Sigmoid colon (tissue), 7 donors: ENCODE measurements at places on chromosomes 7 and 10. TPM values are rescaled to one million over a fixed set of nuclear protein-coding genes. Genes with fewer than 3 reads are reported as not detected.

GRCh38 chr7:128878226-128879105, 15.8 kb downstream of the ATP6V1F start:
- peak; percentile 39 for DNase-seq
- no peaks in the 10 kb centered on the region for H3K27me3 ChIP-seq
- H3K27ac ChIP-seq: no peak overlapping the region

DNA sequence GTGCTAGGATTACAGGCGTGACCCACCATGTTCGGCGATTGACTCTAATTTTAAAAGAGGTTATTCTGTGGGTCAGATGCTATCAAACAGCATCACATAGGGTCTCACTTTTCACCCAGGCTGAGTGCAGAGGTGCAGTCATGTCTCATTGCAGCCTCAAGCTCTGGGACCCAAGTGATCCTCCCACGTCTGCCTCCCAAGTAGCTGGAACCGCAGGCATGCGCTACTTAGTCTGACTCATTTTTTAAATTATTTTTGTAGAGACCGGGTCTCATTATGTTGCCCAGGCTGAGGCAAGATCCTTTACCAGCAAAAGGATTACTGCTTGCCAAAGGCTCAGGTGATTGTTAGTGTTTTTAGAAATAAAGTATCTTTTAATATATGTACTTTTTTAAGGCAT, 42.9 kb upstream of the STOX1 start:
- H3K27me3 ChIP-seq: no peaks in the 10 kb centered on the region
- H3K4me3 ChIP-seq: no peak overlapping the region
- DNase-seq: no peak
- H3K4me1 ChIP-seq: no peaks in the 10 kb centered on the region

GRCh38 chr7:103447073-103447960, 1.3 kb upstream of the SLC26A5 start:
- H3K4me3 ChIP-seq: no peak overlapping the region
- H3K4me1 ChIP-seq: peaks cover 13% of the 10 kb centered on the region
- H3K27me3 ChIP-seq: peaks cover 5% of the 10 kb centered on the region
- H3K36me3 ChIP-seq: no peaks in the 10 kb centered on the region
- DNase-seq: no peak

GRCh38 chr7:55271661-55272060, 93.5 kb upstream of the LANCL2 start:
- no peaks in the 10 kb centered on the region for H3K4me1 ChIP-seq
- no peak for DNase-seq
- H3K36me3 ChIP-seq: no peaks in the 10 kb centered on the region
- no peak overlapping the region for H3K27ac ChIP-seq
- no peaks in the 10 kb centered on the region for H3K27me3 ChIP-seq

DNA sequence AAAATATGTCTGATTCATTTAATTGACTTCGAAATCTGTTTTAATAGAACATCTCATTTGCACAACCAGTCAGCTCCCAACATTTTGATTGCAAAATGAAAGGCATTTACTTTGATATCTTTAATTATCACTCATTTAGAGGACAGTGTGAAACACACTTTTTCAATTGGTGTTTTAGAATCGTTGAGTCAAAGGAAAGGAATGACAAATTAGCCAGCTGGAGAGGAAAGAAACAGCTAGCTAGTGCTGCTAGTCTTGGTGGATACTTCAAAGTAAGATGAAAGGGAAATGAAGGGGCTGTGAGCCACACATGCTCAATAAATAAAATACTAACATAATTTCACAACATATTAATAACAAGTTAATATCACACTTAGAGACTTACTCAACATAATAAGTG, 570.2 kb downstream of the PHTF2 start:
- no peak for DNase-seq
- no peaks in the 10 kb centered on the region for H3K4me1 ChIP-seq
- H3K27ac ChIP-seq: no peak overlapping the region
- no peaks in the 10 kb centered on the region for H3K27me3 ChIP-seq
- no peak overlapping the region for H3K4me3 ChIP-seq

DNA sequence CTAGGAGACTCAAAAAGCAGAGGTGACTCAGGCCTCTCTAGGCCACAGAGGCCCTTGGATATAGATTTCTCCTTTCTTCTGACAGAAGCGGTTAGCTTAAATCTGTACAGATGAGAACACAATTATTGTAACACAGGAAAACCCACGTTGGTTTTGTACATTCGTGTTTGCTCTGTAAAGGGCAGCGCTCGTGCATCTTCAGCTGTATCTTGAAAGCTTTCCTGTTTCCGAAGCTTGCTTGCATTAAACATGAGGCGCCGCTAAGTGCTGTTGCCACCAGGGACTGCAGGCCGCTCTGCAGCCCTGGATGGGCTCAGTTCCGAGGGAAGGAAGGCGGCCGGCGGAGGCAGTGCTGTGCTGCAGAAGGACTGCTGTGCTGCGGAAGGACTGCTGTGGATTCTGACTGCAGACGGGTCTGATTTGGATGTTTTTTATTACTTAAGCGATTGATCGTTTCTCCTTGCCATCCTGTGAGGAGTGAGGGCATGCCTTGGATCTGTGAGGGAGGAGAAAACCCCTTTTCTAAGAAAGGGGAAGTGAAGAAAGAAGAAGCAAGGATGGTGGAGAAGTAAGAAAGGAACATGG, 53.3 kb downstream of the FHIP2A start:
- no peak for DNase-seq
- H3K27ac ChIP-seq: no peak overlapping the region
- no peaks in the 10 kb centered on the region for H3K36me3 ChIP-seq
- no peaks in the 10 kb centered on the region for H3K4me1 ChIP-seq
- no peak overlapping the region for H3K4me3 ChIP-seq

DNA sequence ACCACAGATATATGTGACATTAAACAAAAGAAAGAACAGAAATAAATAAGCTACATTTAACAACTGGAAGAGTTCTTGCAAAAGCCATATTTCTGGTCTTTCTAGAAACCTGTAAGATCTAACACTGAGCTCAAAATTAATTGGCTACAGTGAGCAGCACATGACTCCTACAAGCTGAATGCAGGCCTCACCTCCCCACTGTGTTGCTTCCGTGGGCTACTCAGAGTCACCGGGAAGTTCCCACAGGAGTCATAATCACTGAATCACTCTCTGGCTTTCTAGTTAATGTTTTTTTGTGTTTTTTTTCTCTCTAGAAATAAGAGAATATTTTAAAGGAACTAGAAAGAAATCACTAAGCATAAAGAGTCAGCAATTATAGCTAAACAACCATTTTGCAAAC, 10.2 kb upstream of the MRPS24 start:
- peaks cover 16% of the 10 kb centered on the region for H3K36me3 ChIP-seq
- H3K27ac ChIP-seq: no peak overlapping the region
- H3K4me3 ChIP-seq: no peak overlapping the region
- H3K27me3 ChIP-seq: no peaks in the 10 kb centered on the region
- H3K4me1 ChIP-seq: no peaks in the 10 kb centered on the region

DNA sequence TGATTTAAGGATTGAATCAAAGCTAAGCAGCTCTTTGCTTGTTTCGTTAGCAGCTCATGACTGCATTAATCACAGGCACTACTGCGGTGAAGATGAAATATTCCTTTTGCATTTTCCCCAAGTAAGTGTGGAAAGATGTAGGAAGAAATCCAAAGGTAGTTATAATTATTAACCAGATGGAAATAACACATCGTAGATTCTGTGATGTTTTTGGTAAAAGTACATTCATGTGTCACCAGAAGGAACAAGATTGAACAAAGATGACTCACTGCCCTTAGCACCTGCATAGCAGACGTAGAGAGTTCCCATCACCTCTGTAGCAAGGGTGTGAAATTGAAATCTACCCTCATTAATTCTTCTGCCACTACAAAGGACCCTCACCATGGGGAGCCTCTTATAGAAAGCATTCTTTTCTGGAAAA, 37.1 kb downstream of the SMURF1 start:
- no peaks in the 10 kb centered on the region for H3K4me1 ChIP-seq
- H3K4me3 ChIP-seq: no peak overlapping the region
- DNase-seq: no peak
- H3K36me3 ChIP-seq: no peaks in the 10 kb centered on the region

GRCh38 chr10:95663496-95663895, 7.0 kb upstream of the ALDH18A1 start:
- no peaks in the 10 kb centered on the region for H3K27me3 ChIP-seq
- H3K4me3 ChIP-seq: no peak overlapping the region
- H3K36me3 ChIP-seq: no peaks in the 10 kb centered on the region
- H3K27ac ChIP-seq: peak overlapping the region; percentile 76
- DNase-seq: no peak
- H3K4me1 ChIP-seq: peaks cover 14% of the 10 kb centered on the region

DNA sequence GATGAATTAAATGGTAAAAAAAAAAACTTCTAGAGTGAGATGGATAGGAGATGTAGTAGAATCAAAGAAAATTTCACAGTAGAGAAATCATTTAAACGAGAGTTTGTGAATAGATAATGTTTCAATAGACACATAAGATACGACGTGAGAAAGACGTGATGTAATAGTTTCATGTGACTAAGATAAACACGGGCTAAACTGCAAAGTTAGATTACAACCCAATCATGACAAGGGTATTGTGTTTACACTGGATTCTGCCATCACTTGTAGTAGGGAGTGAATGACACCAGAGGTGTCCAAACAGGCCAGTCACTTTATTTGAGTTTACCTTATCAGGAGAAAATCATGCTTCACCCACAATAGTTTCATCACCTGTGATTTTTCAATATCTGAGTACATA, 21.6 kb downstream of the SEMA3D start:
- H3K36me3 ChIP-seq: no peaks in the 10 kb centered on the region
- H3K4me1 ChIP-seq: no peaks in the 10 kb centered on the region
- H3K27ac ChIP-seq: no peak overlapping the region
- H3K4me3 ChIP-seq: no peak overlapping the region
- DNase-seq: no peak

DNA sequence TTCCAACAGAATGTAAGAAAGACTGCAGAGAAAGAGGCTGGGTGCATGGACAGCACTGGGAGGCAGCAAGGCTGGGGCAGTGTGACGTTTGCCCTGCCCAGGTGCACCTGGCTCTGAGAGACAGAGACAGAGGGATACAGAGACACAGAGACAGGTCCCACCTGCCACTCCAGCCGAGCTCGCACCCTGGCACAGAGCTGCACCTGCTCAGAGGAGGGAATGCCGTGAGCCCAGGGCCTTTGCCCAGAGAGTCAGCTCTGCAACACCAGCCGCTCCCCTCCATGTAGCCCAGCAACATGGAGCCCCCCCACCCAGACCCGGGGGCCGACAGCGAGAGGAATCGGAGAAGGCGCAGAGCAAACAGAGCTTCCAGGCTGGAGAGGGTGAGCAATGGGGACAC, 35.3 kb upstream of the PROSER2 start:
- no peak for DNase-seq
- no peaks in the 10 kb centered on the region for H3K27me3 ChIP-seq
- H3K4me1 ChIP-seq: no peaks in the 10 kb centered on the region
- no peaks in the 10 kb centered on the region for H3K36me3 ChIP-seq
- H3K4me3 ChIP-seq: no peak overlapping the region

- no peak overlapping the region for H3K27ac ChIP-seq
- H3K36me3 ChIP-seq: no peaks in the 10 kb centered on the region
- H3K4me1 ChIP-seq: no peaks in the 10 kb centered on the region
- H3K27me3 ChIP-seq: no peaks in the 10 kb centered on the region
- H3K4me3 ChIP-seq: no peak overlapping the region
- no peak for DNase-seq
Measured at GRCh38 chr10:103930881-103931280, 12.9 kb upstream of the STN1 start.

GRCh38 chr10:5252177-5253037, 55.8 kb downstream of the AKR1C4 start:
- no peak for DNase-seq
- H3K27me3 ChIP-seq: no peaks in the 10 kb centered on the region
- no peak overlapping the region for H3K27ac ChIP-seq

- H3K4me1 ChIP-seq: no peaks in the 10 kb centered on the region
- H3K4me3 ChIP-seq: no peak overlapping the region
Measured at GRCh38 chr7:3187444-3188040, 113.5 kb upstream of the SDK1 start.

DNA sequence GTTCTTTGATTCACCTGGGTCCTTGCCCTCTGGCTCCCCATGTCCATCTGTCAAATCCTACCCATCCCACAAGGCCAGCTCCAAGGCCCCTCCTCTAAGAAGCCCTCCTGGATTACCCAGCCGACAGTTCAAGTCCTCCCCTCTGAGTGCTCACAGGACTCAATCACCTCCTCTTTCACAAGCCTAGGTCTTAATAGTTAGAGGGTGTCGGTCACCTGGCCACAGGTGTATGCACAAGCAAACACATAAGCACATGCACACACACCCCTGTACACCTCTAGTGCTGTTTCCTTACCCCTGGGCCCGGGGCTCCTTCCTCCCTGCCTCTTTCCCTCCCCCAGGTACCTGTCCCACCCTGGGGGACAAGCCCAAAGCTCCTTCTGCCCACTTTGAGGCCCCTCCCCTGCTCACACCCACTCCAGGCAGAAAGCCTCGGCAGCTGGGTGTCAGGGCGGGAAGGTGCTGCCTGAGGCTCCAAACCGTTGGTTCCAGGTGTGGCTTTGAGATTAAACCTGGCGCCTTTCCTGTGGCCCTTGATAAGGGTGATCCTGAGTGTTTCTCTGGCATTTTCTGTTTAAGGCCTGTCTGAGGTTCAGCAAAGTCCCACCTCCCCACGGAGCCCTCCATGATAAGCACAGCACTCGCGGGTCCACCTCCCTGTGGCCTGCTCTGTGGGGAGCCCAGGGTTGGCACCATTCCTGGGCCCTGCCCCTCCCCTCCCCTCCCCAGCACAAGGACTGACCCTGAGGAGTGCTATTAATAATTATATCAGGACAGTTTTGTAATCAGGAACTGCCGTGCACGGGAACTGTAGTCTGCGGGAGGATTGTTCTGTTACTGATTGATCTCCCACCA, 14.6 kb upstream of the AQP1 start:
- no peak for DNase-seq
- no peaks in the 10 kb centered on the region for H3K36me3 ChIP-seq
- peak overlapping the region; percentile 28 for H3K27ac ChIP-seq

Gene SUGCT
- total RNA-seq: 2.3 TPM

Gene RPEL1
- total RNA-seq: not detected

Gene OGDHL
- 6.1 TPM for total RNA-seq

Gene ITIH2
- not detected for total RNA-seq

Gene RAMP3
- 40.9 TPM for total RNA-seq

Gene CFAP69
- total RNA-seq: 8.7 TPM

Gene CNPY1
- not detected for total RNA-seq

Gene TRPV6
- total RNA-seq: not detected

Gene C7orf33
- not detected for total RNA-seq

Gene UPK3B
- total RNA-seq: 0.82 TPM

Gene SLC18A3
- total RNA-seq: 2.5 TPM

Gene ANKRD2
- not detected for total RNA-seq
